Thyroid gland (tissue), 4 donors: ENCODE measurements at places on chromosomes 7 and 10. TPM values are rescaled to one million over a fixed set of nuclear protein-coding genes. Genes with fewer than 3 reads are reported as not detected.

The CD36 gene
- 164 TPM for total RNA-seq

DNA sequence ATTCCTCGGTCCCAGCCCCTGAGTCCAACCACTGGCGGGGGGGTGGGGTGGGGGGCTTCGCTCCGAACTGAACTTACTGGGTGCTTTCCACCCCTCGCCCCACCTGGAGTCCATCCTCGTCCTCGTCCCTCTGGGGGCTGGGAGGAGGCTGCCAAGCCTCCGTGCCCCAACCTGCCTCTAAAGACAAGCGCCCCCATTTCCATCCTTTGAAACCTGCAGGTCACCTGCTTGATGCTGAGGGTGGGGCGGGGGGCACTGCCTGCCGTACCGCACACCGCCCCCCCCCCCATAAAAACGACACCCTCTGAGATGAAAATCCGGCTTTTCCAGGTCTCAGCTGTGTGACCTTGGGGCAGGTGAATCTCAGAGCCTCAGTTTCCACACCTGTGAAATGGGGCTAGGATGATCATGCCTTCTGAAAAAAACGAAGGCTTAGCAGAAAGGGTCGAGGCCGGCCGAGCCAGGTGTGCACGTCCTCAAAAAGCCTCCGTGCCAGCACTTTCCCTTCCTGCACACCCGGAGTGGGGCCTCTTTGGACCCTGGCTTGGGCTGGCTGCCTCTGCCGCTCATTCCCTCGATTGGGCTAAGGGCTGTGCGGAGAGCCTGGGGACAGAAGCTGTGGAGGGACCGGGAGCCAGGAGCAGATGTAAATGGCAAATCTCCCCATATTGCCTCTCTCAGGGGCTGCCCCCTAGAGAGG is 967 bp downstream of the ELFN1 start:
- peaks cover 23% of the 10 kb centered on the region for H3K27me3 ChIP-seq
- no peak overlapping the region for H3K27ac ChIP-seq
- no peak overlapping the region for H3K4me3 ChIP-seq
- DNase-seq = no peak

DNA sequence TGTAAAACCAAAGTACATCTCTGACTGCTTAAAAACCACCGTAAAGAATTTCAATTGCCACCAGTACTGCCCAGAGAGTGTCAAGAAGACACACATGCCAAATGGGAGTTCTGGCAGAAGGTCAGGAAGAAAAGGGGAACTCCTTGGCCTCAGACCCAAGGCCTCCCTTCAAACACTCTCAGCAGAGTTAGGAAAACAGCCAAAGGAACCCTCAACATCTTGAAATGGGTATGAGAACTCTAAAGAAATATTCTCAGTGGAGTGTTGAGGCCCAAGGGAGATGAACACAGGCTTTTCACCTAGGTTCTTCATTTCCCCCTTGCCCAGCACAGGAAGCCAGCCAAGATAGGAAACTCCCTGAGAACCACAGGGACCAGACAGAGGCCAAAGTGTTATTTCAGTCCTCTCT is 96.1 kb upstream of the ASAH2 start:
- H3K36me3 ChIP-seq = no peaks in the 10 kb centered on the region
- H3K4me1 ChIP-seq = no peaks in the 10 kb centered on the region
- no peak overlapping the region for H3K4me3 ChIP-seq
- H3K27me3 ChIP-seq = no peaks in the 10 kb centered on the region
- no peak for DNase-seq

DNA sequence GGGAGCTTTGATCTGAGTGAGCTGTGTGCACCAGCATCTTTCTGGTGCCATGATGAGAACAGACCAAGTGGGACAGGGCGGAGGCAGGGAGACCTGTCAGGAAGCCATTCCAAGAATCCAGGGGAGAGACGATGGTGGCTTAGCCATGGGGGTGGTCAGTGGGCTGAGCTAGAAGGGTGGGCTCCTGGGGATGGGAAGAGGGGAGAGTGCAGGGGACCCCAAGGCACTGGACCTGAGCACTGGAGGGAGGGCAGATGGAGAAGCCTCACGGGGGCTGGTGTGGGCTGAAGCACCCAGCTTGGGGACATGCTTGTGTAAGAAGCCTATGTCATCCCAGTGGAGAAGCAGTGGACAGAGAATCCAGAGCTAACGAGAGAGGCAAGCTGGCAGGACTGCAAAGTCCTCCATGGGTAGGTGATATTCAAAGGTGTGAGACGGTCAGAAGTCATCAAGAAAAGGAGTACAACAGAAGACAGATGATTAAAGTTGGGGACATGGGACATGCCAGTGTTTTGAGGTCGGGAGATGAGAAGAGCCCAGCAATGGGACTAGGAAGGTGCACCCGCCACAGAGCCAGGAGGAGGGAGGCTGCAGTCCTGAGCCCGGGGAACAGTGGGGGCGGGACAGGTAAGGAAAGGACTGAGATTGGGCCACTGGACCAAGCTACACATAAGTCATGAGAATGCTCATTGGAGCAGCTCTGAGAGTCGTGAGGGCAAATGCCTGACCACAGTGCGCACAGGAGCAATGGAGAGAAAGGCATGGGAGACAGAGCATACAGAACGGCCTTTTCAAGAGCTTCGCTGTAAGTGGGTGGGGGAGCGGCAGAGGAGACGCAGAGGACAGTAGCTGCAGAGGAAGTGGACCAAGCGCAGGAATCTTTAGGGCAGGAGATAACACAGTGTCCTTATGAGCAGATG is 72.0 kb downstream of the GRID1 start:
- no peaks in the 10 kb centered on the region for H3K36me3 ChIP-seq
- no peaks in the 10 kb centered on the region for H3K4me1 ChIP-seq
- H3K27me3 ChIP-seq = no peaks in the 10 kb centered on the region
- no peak overlapping the region for H3K4me3 ChIP-seq

DNA sequence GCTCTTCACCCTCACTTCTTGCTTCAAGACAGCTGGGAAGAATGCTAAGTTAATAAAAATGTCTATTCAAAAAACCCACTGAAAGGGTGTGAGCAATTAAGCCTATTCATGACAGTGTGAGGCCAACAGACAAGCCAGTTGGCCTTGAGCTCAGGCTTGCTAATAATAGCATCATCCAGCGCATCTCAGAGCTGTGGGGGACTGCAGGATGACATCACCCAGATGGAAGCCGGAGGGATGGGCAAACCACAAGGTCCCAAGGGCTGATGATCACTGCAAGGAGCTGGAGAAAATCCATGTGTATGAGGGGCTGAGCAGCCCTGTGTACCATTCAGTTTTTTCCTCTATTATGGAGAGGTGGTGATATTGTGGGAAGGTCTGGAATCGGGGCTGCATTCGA is 770.4 kb downstream of the TNS3 start:
- H3K27ac ChIP-seq = no peak overlapping the region
- DNase-seq = no peak
- H3K27me3 ChIP-seq = no peaks in the 10 kb centered on the region
